ENCODE measurements at places on chromosomes 4 and X. TPM values are rescaled to one million over a fixed set of nuclear protein-coding genes. Genes with fewer than 3 reads are reported as not detected.

The TMEM192 gene
- total RNA-seq = 4.1 TPM

GRCh38 chr4:53005149-53005546 is 143.0 kb downstream of the RASL11B start:
- no peak overlapping the region for H3K4me3 ChIP-seq
- no peak for DNase-seq
- H3K27ac ChIP-seq = no peak overlapping the region
- no peaks in the 10 kb centered on the region for H3K36me3 ChIP-seq
- H3K27me3 ChIP-seq = no peaks in the 10 kb centered on the region

The APLN gene
- total RNA-seq = 0.17 TPM

- no peaks in the 10 kb centered on the region for H3K27me3 ChIP-seq
- no peaks in the 10 kb centered on the region for H3K36me3 ChIP-seq
- DNase-seq = peak; percentile 85
- peak overlapping the region; percentile 42 for H3K4me3 ChIP-seq
- peaks cover 3% of the 10 kb centered on the region for H3K4me1 ChIP-seq
- no peak overlapping the region for H3K27ac ChIP-seq
Observed at GRCh38 chrX:10017872-10018271, 50.7 kb downstream of the CLDN34 start.

The EMCN gene
- not detected for total RNA-seq

- no peaks in the 10 kb centered on the region for H3K36me3 ChIP-seq
- H3K27me3 ChIP-seq = no peaks in the 10 kb centered on the region
- H3K4me1 ChIP-seq = no peaks in the 10 kb centered on the region
- no peak for DNase-seq
Observed at GRCh38 chrX:29155286-29155685, 568.0 kb downstream of the IL1RAPL1 start.

DNA sequence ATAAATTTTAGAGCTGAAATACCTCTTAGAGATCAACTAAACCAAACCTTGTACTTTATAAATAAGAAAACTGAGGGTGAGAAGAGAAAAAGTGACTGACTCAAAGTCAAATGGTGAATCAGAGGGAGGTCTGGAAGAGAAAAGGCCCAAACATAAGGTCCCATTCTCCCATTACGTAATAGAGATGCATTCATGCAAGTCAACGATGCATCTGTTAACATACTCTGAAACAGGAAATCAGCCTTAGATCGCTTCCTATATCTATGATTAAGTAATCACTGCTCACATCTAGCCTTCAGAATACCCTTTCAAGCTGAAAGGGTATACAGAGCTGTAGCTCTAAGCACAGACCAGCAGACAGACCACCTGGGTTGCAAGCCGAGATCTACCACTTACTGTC is 6.5 kb downstream of the RNF150 start:
- H3K27ac ChIP-seq = no peak overlapping the region
- peaks cover 2% of the 10 kb centered on the region for H3K4me1 ChIP-seq
- peak; percentile 66 for DNase-seq
- peaks cover 3% of the 10 kb centered on the region for H3K27me3 ChIP-seq
- H3K4me3 ChIP-seq = no peak overlapping the region

- H3K36me3 ChIP-seq = no peaks in the 10 kb centered on the region
- H3K4me1 ChIP-seq = no peaks in the 10 kb centered on the region
- H3K4me3 ChIP-seq = no peak overlapping the region
- no peak overlapping the region for H3K27ac ChIP-seq
- DNase-seq = no peak
Observed at GRCh38 chr4:114729068-114729738, 130.6 kb downstream of the UGT8 start.
